ENCODE measurements at places on chromosomes 2 and 18.
A peak's percentile ranks its signal among the peaks of the same experiment; 100 is the strongest.

GRCh38 chr2:16183345-16183744 is 243.0 kb downstream of the MYCN start:
- no peak overlapping the region for H3K27ac ChIP-seq
- no peaks in the 10 kb centered on the region for H3K4me1 ChIP-seq
- H3K27me3 ChIP-seq, result no peaks in the 10 kb centered on the region
- H3K4me3 ChIP-seq, result no peak overlapping the region
- DNase-seq, result no peak

DNA sequence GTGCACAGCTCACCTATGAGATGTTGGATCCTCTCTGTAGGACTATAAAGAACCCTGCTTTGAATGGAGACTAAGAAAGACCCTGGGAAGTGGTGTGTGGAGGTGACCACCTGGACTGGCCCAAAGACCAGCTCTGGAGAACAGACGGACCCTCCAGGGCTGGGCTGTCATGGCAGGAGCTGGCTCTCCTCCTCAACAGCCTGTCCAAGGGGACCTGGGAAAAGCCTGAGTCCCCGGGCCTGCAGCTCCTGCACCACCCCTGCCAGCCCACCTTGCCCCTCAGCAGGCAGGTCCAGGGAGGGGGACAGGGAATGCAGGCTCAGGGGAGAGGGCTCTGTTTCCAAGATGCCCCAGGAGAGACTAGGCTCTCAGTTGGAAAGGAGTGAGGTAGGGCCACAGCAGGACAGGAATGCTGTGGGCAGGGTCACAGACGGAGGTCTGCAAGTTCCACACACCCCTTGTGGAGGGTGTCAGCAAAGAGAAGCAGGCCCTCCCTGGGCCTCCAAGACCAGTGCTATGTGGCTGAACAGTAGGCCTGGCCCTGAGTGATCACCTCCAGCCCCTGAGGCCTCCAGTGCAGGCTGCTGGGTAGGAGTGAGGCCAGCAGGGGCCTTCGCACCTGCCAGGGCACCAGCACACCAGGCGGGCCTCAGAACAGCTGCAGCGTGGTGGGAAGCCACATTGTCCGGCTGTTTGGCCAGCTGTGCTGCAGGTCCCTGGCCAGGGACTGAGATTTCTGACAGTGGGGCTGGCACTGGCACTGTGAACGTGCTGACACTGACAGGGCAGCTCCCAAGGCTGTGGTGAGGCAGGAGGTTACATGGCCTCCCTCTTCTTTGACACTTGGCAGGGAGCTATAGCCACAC is 86.4 kb upstream of the OTOS start:
- H3K4me1 ChIP-seq, result no peaks in the 10 kb centered on the region
- no peak overlapping the region for H3K27ac ChIP-seq
- H3K27me3 ChIP-seq, result peaks cover 84% of the 10 kb centered on the region
- no peak overlapping the region for H3K4me3 ChIP-seq
- DNase-seq, result no peak

DNA sequence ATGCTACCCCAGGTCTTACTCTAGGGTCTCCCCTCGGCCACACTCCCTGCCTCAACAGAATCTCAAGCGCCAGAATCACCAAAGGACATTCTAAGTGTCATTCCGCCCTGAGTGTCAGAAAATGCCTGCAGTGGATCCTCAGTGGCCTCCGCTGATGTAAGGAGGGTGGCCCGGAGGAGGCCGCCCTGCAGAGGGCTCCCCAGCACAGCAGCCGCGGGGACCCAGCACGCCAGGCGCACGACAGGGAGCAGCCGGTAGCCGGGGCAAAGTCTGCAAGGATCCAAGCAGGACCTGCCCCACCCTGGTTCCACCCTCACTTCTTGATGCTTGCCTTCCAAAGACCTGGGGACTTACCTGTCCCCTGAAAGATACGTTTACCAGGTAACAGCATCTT is 54.2 kb upstream of the ID2 start:
- H3K36me3 ChIP-seq, result no peaks in the 10 kb centered on the region
- peaks cover 9% of the 10 kb centered on the region for H3K4me1 ChIP-seq
- no peak for DNase-seq
- H3K27ac ChIP-seq, result no peak overlapping the region

DNA sequence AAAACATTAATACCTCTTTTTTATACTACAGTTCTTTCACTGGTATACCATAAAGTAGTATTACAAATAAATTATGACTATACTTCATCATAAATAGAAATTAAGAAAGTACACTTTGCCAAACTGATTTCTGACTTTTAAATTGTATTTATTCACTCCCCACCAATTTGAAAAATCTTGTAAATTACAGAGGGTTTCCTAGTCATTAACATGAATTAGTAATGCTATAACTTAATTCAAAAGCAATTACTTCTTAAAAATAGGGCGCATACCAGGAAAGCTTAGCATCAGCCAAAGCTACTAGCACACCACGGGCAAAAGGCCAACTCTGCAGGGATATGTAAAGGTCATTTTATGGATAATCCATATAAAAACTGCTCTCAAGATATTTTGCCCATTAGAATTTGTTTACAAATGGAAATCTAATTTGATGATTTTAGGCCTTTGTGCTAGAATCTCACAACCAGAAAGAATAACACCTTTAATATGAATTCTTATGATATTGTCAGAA is 142.3 kb downstream of the PIGN start:
- no peaks in the 10 kb centered on the region for H3K36me3 ChIP-seq
- no peak for DNase-seq
- H3K4me3 ChIP-seq, result no peak overlapping the region

DNA sequence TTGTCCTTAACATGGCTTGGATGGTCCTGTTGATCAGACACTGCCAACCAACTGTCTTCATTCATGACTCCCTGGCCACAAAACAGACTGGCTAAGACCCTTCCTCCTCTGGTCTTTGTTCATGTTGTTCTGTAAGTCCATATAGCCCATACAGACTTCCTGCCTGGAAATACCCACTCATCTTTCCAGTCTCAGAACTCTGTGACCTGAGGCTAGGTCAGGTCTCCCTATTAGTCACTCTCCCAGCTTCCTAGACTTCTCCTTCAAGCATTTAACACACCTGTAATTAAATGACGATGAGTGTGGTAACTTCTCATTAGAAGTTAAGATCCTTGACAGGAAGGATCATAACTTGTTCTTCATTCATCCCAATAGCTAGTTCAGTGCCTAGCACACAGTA is 56.3 kb downstream of the CCDC93 start:
- H3K27me3 ChIP-seq, result no peaks in the 10 kb centered on the region
- peak overlapping the region; percentile 59 for H3K27ac ChIP-seq
- H3K36me3 ChIP-seq, result peaks cover 38% of the 10 kb centered on the region
- no peaks in the 10 kb centered on the region for H3K4me1 ChIP-seq

DNA sequence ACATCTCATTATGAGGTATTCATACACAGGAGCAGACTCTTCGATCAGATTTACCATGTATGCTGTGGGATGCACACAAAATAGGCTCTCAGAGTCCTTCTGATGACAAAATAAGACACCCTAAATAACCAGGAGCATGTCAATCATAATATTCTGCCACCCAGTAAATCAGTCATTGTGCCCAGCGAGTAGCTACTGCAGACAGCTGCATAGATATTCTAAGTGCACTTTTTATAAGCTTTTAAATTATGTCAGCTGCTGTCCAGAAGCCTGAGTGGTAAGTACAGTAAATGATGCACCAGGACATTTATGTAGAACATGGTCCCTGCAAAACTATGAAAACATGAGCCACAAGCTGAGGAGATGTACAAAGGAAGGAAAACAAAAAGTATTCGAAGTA is 102.9 kb downstream of the CCDC141 start:
- H3K4me1 ChIP-seq, result no peaks in the 10 kb centered on the region
- H3K4me3 ChIP-seq, result no peak overlapping the region
- no peak for DNase-seq
- H3K36me3 ChIP-seq, result no peaks in the 10 kb centered on the region

- no peaks in the 10 kb centered on the region for H3K36me3 ChIP-seq
- no peaks in the 10 kb centered on the region for H3K27me3 ChIP-seq
- no peak for DNase-seq
- peak overlapping the region; percentile 97 for H3K27ac ChIP-seq
- no peak overlapping the region for H3K4me3 ChIP-seq
- H3K4me1 ChIP-seq, result peaks cover 25% of the 10 kb centered on the region
Observed at GRCh38 chr2:136375017-136375901, 257.3 kb upstream of the CXCR4 start.

GRCh38 chr2:226446406-226447001 is 353.1 kb downstream of the IRS1 start:
- no peak overlapping the region for H3K4me3 ChIP-seq
- no peak overlapping the region for H3K27ac ChIP-seq
- no peaks in the 10 kb centered on the region for H3K36me3 ChIP-seq
- no peaks in the 10 kb centered on the region for H3K27me3 ChIP-seq
- DNase-seq, result no peak

Measured in effector memory CD8-positive, alpha-beta T cell (primary cell).